Kidney (tissue), 22 donors: ENCODE measurements at places on chromosomes 6 and 20. TPM values are rescaled to one million over a fixed set of nuclear protein-coding genes. Genes with fewer than 3 reads are reported as not detected.

DNA sequence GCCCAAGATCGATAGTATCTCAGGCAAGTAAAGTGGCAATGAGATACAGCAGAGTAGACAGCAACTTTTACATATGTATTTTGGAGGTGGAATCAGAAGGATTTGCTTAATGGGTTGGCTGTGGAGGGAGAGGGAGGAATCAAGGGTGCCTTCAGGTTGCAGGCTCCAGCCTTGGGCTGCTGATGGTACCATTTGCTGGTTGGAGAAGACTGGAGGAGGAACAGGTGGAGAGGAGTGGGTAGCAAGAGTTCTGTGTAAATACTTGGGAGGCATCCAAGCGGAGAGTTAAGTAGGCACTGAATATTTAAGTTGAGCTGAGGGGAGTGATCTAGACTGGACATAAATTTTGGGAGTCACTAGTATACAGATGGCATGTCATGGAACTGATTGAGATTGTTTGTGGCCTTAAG lies 5.2 kb downstream of the BICRAL start:
- peak; percentile 87 for DNase-seq

DNA sequence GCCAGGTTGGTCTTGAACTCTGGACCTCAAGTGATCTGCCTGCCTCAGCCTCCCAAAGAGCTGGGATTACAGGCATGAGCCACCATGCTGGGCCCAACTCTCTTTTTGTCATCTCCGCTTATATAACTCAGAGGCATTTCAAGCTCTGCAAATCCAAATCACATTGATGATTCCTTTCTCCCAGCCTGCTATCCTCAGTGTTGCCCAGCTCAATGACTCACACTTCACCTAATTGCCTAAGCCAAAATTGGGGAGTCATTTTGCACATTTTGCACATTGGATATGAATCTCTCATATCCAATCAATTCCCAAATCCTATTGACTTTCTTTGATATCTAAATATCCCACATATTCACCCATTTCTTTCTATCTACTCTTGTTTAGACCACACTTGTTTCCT lies 3.9 kb downstream of the UTRN start:
- DNase-seq, result no peak

The RSPO3 gene
- total RNA-seq, result 8.9 TPM

The ME1 gene
- 3.3 TPM for total RNA-seq

The RNF39 gene
- total RNA-seq, result 1.3 TPM

GRCh38 chr6:35082046-35082732 lies 59.0 kb downstream of the TCP11 start:
- no peak for DNase-seq

DNA sequence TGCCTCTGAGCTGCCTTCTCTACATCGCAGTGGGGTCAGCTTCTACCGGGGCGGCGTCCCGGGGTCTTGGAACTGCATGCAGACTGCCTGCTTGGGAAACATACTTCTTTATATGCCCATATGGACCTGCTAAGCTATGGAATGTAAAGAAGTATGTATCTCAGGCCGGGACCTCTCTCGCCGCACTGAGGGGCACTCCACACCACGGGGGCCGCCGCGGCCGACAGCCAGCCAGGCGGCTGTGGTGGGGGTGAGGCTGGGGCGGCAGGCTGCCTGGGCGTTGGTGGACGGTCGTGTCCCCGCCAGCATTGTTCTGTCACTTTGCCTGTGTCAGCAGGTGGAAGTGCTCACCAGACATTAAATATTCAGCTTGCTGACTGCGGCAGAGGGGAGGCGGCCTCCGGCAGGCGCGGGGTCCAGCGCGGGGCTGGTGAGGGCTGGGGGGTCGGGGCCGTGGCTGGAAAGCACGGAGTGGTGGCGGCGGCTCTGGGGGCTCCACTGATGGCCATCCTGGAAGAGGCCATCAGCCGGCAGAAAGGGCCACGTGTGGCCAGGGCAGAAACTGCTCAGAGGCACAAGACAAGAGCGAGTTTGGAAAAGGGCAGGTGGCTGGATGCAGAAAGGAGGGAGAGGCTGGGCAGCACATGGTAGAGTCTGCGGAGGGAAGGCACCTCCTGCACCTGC lies 78.6 kb upstream of the GATA5 start:
- DNase-seq, result no peak

- DNase-seq, result no peak
Observed at GRCh38 chr6:6224933-6225486, 95.5 kb downstream of the F13A1 start.

The FAM209B gene
- not detected for total RNA-seq

The MARCKS gene
- total RNA-seq, result 61.9 TPM

DNA sequence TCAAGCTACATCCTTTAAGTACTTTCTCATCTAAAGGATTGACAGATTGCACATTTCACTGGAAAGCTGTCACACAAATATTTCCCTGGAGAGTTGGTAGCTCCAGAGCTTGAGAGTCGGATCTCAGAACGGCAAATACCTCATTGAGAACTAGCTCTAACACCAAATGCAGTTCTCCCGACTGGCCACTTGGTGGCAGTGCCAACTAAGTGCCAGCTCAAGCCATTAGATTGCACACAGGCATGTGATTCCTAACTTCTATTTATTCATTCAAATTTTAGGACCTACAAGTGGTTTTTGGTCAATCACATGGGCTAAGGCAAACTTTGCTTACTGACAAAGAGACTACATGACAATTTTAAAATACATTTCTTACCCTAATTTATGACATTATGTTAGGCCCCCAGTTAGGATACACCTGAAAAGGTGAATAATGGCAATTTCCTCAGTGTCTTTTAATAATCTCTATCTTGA lies 7.9 kb upstream of the MCHR2 start:
- peak; percentile 50 for DNase-seq

GRCh38 chr6:41801380-41801779 lies 13.9 kb downstream of the TOMM6 start:
- no peak for DNase-seq

DNA sequence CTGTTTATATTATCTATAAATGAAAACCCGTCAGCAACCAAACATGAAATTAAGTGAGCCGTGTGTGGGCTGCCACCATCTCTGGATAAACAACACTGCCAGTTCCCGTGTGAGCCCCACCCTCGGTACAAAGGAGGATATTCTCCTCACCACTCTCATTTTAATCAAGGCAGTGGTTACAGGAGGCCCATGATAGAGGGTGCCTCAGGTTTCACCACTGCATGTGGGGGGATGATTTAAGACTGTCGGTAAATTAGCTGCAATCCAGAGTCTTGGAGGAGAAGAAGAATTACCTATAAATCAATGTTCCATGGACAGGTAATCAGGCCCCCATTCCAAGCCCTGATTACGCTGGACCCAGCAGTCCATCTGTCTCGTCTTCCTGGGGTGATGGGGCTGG lies 361.6 kb upstream of the SULF2 start:
- peak; percentile 76 for DNase-seq

GRCh38 chr20:23390091-23390774 lies 28.3 kb downstream of the GZF1 start:
- DNase-seq, result no peak

- DNase-seq, result no peak
Observed at GRCh38 chr6:119974430-119975159, 625.0 kb upstream of the MAN1A1 start.

The CGA gene
- total RNA-seq, result not detected

DNA sequence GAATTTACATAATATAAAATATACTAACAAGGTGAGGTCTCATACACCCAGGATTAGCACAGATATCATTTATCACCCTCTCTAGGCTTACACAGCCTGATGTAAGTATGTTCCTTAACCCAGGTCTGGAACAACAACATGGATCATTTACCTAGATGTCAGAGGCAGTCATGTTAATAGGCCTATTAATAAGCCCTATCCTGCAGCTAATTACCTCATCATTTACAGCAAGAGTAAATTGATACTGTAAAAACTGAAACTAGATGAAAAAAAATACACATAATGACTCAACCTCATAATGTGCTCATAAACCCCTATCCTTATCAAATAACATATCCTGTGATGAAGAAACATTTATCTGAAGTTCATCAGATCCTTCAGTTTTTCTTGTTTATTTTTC lies 334.3 kb upstream of the MANEA start:
- DNase-seq, result no peak

DNA sequence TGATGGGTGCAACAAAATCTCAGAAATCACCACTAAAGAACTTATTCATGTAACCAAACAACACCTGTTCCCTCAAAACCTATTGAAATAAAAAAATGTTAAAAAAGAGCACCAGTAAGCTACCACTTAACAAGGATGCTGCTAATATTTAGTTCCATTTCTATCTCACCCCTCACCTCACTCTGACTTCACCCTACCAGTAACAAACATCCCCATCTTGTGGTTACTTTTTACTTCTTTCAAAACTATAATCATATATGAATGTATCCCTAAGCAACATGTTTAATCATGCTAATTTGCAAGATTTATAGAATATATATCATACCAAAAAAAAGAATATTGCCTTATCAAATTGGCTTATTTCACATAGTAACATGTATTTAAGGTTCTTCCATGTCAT lies 27.4 kb upstream of the SLC24A3 start:
- DNase-seq, result no peak

The FAM83D gene
- 0.79 TPM for total RNA-seq

DNA sequence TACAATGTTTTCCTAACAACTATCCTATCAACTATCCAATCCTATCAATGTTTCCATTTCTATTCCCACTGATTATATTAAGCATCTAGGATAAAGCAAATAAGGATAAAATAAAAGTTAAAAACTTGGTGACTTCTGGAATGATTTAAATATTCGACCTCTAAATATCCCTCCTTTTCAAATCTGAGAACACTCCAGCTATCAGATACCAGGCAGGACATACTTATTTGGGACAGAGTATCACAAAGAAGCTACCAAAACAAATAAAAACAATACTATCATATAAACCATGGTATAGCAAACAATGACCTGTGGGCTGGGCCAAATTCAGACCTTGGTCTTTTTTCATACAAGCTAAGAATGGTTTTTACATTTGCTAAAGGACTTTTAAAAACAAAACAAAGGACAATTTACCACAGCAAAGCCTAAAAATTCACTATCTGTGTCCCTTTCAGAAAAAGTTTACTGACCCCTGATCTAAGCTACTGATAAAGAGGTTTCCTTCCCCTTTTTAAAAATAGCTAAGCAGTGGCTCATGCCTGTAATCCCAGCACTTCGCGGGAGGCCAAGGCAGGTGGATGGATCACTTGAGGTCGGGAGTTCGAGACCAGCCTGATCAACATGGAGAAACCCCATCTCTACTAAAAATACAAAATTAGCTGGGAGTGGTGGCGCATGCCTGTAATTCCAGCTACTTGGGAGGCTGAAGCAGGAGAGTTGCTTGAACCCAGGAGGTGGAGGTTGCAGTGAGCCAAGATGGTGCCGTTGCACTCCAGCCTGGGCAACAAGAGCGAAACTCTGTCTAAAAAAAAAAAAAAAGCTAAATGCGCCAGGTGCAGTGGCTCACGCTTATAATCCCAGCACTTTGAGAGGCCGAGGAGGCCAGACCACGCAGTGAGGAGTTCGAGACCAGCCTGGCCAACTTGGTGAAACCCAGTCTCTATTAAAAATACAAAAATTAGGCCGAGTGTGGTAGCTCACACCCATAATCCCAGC lies 6.0 kb downstream of the NUP153 start:
- DNase-seq, result no peak

- no peak for DNase-seq
Observed at GRCh38 chr6:69673298-69673697, 123.5 kb downstream of the LMBRD1 start.

DNA sequence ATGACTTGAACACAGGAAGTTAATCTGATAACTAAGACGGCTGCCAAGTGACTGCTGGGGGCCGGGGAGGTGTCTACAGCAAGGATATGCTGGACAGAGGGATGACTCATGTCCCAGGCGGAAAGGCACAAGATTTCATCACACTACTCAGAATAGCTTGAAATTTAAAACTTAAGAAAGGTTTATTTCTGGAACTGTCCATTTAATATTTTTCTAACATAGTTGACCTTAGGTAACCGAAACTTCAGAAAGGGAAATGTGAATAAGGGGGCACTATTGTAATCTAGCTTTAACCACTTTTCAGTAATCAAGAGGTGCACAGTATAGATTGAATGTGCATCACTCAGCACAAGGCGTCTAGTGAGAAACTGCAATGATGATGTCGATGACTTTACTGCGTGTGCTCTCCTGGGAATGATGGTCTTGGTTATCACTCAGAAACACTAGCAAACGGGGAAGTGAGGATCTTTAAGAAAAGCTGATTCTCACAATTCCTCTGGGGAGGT lies 171.5 kb downstream of the QKI start:
- DNase-seq, result no peak

The SIRPA gene
- 46.6 TPM for total RNA-seq

GRCh38 chr6:154039231-154039842 lies at the start of gene OPRM1:
Gene OPRM1, plus strand, starts transcription at chr6:154039240. Its CDS starts 305 bp downstream, at chr6:154039545.
- peak; percentile 70 for DNase-seq

DNA sequence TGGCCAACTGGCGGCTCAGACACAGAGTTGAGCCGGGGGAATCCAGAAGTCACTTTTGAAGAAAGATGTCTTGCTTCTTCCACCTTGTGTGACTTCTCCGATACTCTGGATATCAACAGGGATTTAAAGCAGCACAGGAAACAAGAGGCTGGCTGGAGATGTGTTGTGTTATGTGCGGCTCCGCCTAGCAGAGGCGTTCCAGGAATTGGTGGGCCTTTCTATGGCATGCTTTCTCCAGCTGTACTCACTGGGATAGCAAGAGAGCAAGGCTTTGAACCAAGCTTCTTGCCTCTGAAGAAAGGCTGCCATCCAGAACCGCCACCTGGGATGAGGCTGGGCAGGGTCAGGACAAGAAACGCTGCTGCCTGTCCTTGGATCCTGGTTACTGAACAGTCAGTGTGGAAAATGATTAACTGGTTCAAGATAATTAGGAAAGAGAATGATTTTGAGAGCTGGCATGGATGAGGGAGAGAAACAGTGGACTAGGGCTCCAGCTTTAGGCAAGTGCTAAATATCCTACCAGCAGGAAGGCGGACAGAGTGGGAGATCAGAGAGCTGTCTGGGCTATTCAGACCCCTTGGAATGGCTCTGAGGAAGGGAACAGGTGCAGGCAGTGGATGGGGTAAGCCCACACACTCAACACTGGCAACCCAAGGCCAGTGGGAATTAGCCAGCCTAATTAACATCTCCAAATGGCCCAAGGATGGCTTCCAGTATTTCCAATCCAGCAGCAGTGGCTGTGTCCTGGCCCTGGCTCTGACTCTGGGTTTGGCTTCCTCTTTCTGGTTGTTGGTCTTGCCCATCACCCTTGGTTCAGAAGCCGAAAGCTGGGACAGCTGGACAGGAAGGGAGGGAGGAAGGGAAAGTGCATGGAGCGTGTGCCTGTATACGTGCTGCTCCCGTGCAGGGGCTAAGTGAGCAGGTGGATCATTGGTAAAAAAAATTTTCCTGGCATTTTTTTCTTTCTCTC lies 31.9 kb downstream of the INSM1 start:
- peak; percentile 57 for DNase-seq

- no peak for DNase-seq
Observed at GRCh38 chr20:60341062-60341461, 382.8 kb downstream of the CDH26 start.

DNA sequence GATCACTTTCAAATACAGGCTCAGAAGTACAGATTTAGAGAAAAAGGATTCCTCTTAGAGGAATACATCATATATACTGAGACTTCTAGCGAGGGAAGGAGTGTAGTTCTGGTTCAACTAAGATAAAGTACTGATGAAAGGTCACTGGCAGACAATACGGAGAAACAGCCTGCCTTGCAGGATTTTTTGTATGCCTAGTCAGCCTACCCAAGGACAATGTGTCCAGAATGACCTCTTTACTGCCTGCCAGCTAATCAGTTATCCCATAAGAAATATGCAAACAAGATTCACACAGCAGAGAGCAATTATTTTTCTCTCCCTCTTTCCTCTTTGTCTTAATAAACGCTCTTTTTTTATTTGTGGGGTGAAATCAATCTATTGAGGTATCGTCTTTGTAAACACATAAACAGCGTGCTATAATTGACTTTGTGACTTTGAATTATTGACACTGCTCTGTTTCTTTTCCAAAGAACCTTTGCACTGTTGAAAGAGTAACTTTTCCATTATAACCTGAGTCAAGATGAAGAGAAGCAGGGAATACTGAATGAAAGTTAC lies 1.4 kb upstream of the TSPYL4 start:
- DNase-seq, result peak; percentile 65
